ENCODE measurements at places on chromosomes 7 and 10.
A peak's percentile ranks its signal among the peaks of the same experiment; 100 is the strongest.

DNA sequence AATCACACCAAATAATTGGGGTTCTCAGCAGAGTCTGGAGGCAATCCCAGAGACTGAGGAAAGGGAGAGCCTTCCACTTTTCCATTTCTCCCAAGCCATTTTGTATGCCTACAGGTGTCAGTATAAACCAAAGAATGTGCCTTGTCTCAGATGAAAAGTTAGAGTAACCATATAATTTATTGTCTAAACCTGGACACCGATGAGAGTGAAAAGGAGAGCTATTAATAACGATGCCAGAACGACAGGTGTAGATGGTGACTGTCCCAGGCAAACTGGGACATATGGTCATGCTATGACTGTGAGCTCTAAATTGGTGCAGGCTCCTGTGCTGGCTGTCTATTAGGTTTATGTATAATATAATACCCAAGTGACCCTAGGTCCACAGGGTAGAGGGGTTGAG is 219.6 kb downstream of the ARHGAP12 start:
- no peak for DNase-seq

DNA sequence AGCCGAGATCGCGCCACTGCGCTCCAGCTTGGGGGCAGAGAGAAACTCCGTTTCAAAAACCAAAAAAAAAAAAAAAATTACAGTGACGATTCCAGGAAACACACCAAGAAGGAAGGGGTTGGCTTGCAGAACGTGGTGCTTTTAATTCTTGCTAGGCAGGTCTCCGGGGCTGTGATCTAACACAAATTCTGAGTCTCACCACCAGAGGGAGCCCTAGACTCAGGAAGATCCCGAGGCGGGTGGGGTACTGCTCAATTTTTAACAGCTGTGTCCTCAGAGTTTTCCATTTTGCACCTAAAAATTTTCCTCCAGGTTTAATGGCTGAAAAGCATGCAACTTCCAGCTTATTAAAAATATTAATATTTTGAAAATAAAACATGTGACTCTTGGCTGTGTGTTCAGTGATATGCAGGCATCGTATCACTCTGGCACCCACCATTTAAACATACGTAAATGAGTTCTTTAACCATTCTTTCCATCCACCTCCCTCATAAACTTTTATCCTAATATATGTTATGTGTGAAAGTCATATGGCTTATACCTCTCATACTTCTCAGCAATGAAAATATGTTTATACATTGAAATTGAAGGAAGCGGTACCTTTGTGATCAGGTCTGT is 26.5 kb upstream of the NUB1 start:
- DNase-seq: peak; percentile 54

DNA sequence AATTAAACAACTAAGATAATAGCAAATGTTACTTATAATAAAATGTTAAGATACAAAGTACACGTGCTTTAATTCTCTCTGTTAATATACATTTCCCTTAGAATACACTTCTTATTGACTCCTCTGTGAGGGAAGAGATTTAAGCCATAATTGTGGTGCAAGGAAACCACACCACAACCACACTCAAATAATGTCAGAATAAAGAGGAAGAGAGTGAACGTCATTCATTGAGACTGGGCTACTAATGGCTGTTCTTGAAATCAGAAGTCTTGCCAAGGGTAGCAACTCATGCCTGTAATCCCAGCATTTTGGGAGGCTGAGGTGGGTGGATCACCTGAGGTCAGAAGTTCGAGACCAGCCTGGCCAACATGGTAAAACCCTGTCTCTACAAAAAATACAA is 10.0 kb downstream of the FAM171A1 start:
- no peak for DNase-seq

GRCh38 chr7:47710201-47710935 is 128.5 kb upstream of the TNS3 start:
- no peak for DNase-seq

GRCh38 chr7:80218723-80219122 is 84.1 kb downstream of the GNAI1 start:
- DNase-seq: no peak

DNA sequence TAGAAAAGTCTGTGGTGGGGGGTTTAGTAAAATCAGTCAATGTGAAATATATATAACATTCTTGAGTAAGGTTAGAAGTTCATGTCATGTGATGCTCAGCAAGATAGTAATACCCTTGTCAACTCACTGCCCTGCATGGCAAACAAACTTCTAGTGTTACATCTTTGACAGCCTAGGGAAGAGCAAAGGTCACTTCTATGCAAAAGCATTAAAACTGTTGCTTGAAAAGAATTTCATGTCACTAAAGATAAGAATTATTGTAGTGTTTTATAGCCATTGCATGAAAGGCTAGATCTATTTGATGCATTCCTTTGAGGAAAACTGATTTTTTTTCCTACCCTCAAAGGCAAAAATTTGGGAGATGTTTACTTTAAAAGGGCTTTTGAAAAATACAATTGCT is 176.0 kb downstream of the SKAP2 start:
- no peak for DNase-seq

DNA sequence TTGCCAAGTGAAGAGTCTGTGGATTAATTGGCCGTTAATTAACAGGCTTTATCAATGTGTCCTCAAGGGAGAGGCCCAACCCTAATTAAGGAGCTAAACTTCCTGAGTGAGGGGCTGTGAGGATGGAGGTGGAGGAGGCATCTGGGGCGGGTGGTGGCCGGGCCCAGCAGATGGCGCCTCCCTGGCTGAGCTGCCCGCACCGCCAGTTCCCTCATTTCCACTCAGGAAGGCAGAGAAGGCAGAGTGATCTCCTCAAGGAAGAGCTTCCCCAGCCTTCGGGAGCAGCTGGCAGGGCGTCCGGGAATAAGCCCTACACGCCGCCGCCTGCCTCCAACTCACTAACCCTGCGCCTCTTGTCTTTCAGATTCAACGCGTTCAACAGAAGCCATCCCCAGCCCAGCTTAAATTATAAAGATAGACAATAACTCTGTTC is 112.2 kb downstream of the CYTH3 start:
- DNase-seq: no peak

GRCh38 chr10:110456046-110456445 is 41.7 kb upstream of the DUSP5 start:
- DNase-seq: no peak

GRCh38 chr7:69992938-69993337 is 394.7 kb downstream of the AUTS2 start:
- DNase-seq: no peak

- DNase-seq: peak; percentile 16
These were observed 36.8 kb upstream of the R3HCC1L start for GRCh38 chr10:98097616-98098015.

GRCh38 chr7:19713676-19714075 is 4.8 kb upstream of the POLR1F start:
- DNase-seq: no peak

GRCh38 chr7:134462337-134462925 is 3.5 kb upstream of the AKR1B1 start:
- DNase-seq: no peak

GRCh38 chr10:77949167-77949566 is 22.6 kb upstream of the DLG5 start:
- DNase-seq: no peak

- DNase-seq: peak; percentile 61
These were observed 2.3 kb upstream of the NOS3 start for GRCh38 chr7:150988230-150989226.

GRCh38 chr7:120997882-120998474 is 9.5 kb downstream of the CPED1 start:
- DNase-seq: no peak

- no peak for DNase-seq
These were observed 28.9 kb upstream of the ASAH2 start for GRCh38 chr10:50280049-50280841.

DNA sequence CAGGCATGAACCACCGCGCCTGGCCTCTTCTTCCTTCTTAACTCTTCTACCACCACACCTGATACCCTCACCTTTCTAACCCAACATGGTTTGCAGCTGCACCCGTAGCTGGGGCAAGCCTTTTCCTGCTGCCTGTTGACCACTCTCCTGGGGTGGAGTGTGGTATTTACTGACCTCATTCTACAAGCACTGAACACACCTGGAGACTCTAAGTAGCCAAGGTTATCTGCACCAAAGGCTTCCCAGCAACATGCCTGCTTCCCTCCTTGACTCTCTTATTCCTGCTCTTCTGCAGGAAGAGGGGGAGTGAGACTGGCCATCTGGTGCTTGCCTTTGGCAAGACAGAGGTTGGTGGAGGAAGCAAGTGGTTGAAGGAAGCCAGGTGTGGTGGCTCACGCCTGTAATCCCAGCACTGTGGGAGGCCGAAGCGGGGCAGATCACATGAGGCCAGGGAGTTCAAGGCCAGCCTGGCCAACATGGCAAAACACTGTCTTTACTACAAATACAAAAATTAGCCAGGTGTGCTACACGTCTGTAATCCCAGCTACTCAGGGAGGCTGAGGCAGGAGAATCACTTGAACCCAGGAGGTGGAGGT is 10.1 kb downstream of the ACTR1A start:
- DNase-seq: no peak

DNA sequence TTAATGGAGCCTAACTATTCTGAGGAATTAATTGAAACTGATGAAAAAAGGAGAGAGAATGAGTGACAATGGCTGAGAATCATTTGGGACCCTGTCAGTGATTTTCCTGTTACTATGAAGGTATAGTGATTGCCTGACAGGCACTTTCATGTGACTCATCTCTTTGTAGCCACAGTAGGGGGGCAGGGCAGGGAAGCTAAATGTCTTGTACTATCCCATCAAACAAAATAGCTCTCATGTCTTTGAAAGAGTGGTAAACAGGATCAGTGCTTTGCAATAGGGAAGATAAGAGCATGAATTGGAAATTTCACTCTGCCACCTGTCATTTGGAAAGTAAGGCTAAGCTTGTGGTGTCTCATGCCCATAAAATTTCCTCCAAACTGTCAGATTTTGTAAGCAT is 94.5 kb upstream of the GSDME start:
- DNase-seq: no peak

GRCh38 chr7:100673942-100674410 is 436 bp downstream of the GNB2 start:
- DNase-seq: peak; percentile 53

- peak; percentile 42 for DNase-seq
These were observed 26.7 kb upstream of the CROT start for GRCh38 chr7:87318741-87319140.

- DNase-seq: no peak
These were observed 292.9 kb downstream of the BAMBI start for GRCh38 chr10:28970231-28970630.

DNA sequence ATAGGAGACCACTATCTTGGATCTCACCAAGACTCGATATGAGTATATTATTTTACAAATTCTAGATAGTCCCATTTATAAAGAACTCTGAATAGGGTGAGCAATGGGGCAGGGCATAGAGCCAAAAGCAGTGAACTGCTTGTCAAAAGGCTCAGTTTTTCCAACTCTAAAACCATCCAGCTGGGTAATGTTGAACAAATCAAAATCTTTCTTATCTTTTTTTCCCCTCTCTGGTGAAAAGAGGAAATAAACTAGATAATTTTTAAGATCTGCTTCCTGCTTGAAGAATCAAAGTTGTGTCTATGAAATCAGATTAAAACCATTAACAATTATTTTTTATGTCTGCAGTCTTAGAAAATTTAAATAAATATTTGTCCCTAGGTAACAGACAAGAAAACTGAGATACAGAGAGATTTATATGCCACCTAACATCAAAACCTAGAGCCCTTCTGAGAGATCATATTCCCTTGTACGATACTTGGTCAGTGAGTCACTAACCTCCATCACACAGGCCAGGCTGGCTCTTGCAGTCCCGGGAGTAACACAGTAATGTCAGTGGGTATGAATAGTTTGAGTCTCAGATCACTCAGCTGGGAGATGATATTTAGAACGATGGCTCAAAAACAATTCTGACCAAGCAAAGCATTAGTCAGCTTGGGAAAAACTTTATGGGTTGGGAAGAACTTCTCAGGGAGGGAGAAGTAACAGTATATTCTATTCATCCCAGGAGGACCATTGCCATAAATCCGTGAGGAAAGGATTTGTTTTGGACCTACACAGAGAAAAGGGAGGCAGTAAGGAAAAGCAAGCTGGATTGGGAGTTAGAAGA is 178.8 kb downstream of the REEP3 start:
- DNase-seq: no peak

DNA sequence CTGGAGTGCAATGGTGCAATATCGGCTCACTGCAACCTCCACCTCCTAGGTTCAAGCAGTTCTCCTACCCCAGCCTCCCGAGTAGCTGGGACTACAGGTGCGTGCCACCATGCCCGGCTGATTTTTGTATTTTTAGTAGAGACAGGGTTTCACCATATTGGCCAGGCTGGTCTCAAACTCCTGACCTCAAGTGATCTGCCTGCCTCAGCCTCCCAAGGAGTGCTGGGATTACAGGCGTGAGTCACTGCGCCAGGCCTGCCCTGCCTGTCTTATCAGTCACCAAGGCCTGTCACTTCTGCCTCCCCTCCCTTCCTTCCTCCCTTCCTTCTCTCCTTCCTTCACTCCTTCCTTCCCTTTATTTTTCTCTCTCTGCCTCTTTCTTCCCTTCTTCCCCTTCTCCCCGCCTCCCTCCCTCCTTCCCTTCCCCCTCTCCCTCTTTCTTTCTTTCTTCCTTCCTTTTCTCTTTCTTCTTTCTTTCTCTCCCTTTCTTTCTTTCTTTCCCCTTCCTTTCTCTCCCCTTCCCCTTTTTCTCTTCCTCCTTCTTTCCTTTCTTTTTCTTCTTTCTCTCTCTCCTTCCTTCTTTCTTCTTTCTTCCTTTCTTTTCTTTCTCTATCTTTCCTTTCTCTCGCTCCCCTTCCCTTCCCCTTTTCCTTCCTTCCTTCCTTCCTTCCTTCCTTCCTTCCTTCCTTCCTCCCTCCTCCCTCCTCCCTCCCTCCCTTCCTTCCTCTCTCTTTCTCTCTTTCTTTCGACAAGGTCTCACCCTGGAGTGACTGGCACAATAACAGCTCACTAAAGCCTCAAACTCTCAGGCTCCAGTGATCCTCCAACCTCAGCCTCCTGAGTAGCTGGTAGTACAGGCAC is 3.1 kb upstream of the ST7 start:
- no peak for DNase-seq

DNA sequence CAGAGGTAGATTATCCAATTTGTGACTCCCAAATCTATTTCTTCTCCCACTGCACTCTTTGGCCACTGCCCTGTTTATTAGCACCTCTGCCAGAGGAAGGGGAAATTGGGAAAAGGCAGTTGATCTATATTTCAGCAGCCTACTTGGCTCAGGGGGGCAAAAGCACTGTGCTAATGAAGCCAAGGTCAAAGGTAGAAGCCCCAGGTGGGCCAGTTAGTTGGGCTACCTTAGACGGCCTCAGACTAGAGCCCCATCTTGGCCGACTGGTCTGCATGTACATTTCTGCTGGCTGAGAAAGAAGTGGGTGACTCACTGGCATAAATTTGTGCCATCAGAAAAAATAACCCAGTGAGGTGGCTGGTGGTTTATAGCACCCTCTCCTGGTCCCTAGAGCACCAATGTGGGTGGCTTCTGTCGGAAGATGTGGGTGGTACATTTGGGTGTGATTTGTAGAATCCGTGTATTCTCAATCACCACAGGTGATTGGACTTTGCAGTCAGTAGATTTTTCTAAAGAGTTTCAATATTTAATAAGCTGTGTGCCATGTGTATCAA is 293.3 kb upstream of the MKI67 start:
- no peak for DNase-seq

DNA sequence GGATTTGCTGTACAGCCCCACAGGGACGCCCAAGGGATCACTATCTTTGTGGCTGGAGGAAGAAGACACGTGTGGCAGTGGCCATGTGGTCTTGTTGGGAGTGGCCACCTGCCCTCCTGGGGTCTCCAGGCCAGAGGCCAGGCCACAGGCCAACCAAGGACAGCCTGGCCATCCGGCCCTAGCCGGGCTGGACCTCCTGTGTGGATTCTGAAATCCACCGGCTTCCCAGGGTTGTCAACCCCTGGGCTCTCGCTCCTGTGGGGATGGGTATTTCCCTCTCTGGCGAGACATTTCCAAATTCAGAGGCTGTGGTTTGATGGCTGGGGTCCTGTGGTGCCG is 31.5 kb upstream of the CFAP46 start:
- no peak for DNase-seq

GRCh38 chr7:89681448-89681847 is 472.8 kb upstream of the STEAP1 start:
- DNase-seq: no peak
